Inflammatory macrophage treated with lipopolysaccharide for 4 hours (primary cell): ENCODE measurements at places on chromosomes 6 and 20.
A peak's percentile ranks its signal among the peaks of the same experiment; 100 is the strongest.

DNA sequence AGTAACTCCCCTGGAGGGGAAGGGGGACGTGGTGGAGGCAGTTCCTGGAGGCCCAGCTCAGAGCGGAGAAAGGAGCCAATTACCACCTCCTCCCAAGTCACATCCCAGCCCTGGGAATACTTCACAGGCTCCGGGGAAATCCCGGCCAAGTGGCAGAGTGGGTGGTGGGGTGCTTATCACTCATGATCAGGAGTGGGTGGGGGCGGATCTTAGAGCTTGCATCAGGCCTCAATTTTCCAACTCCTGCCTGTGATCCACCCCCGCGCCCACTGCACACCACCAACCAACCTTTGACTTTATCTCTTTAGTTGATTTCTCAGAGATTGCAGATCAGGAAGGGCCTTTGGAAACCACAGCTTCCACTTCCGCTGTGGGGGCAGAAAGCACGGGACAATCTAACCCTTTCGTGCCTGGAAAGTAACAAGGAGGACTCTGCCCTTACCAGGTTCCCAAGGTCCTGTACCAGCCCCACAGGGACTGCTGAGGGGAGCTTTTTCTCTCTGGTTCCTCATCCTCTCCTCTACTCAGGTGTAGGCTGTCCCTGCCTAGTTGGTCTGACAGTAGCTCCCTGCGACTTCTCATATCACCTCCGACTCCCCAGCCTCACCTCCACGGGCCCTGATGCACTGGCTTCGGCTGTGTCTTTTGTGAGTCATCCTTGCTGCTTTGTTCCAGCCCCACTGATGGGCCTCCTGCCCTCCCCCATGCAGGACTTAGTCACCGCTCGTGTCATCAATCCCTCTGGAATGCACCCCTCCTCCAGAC is 24.9 kb upstream of the IER3 start:
- DNase-seq, result peak; percentile 94

DNA sequence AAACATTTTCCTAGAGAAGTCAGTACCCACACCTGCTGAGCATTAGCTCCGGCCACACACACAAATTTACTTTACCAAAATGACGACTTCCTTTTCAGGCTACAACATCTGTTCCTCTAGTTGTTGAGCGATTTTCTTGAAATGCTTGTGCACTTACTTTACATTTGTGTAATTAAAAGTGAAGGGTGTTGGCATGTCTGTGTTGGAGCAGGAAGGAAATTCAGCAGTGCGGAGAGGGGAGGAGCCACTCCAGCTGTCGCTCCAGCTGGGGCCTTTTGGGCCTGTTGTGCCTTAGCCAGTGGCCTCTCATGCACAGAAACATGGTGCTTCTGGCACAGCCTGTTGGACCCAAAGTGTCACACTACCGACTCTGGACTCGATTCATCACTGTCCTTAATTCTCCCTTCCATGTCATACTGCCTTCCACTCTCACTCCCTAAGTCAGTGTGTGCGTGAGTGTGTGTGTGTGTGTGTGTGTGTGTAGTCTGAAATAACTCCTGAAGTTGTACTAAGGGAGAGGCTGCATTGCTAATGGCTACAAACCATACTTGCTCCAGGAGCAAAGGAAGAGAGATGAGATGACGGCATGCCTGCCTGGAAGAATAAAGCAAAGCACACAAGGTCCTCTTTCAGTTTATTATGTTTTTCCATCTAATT is 191.8 kb upstream of the ARG1 start:
- no peak for DNase-seq

DNA sequence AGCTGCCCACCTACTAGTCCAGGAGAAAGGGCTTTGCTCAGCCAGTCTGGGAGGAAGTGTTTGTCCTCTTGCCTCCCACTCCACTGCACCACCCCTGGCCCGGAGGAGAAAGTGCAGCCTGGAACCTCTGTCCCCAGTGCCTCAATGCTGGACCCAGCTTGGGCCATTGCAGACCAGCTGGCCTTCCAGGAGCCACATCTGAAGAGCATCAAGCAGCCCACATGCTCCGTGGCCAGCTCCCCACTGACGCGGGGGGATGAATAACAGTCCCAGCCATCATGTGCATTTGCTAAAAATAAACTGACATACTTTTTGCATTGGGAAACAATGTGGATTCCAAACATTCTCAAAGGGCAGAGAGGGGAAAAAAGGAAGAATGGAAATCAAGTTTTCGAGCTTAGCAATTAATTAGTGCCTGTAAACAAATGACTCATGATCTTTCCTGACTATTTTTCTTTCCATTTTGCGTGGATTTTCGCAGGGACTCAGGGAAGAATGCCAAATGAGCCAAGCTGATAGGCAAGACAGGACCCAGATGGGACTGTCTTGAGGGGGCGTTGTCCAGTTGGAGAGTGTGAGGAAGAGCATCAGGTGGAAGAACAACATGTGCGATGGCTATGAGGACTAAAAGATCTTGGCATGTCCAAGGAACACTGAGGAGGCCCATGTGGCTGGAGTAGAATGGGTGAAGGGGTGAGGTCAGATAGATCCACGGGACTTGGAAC is 34.1 kb downstream of the CEBPB start:
- DNase-seq, result peak; percentile 98

DNA sequence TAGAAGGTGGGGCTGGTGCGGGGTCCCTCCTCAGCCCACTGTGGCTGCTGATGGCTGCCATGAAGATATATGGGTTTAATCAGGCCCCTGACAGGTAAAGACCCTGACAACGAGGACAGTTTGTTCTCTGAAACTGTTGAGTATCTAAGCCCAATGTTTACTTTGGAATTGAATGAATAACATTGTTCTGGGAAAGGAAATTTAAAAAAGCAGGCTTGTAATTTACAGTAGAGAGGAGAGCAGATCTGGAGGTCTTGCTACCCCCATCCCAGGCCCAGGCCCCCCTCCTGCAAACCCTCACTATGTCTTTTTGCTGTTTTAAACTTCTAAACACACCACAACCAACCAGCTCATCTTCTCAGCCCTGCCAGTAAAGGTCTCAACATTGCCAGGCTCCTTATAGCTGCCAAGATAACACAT is 171.3 kb downstream of the CDC5L start:
- DNase-seq, result no peak

DNA sequence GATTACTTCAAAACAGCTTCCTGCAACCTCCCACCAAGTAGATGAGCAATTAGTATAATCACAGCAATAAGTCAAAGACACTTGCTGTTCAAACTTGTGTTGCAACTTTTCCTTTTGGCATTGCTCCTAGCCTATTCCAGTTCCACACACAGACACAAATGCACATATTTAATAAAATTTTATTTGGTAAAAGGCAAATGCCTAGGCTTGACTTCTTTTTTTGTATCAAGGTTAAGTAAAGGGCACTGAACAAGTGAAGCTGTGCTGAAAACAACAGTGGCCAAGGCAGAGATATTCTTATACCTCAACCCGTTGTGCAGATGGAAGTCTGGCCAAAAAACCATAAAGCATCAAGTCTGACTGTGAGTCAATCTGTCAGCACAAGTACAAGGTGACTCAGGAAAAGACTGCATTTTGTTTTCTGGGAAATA is 708.4 kb upstream of the CITED2 start:
- no peak for DNase-seq

DNA sequence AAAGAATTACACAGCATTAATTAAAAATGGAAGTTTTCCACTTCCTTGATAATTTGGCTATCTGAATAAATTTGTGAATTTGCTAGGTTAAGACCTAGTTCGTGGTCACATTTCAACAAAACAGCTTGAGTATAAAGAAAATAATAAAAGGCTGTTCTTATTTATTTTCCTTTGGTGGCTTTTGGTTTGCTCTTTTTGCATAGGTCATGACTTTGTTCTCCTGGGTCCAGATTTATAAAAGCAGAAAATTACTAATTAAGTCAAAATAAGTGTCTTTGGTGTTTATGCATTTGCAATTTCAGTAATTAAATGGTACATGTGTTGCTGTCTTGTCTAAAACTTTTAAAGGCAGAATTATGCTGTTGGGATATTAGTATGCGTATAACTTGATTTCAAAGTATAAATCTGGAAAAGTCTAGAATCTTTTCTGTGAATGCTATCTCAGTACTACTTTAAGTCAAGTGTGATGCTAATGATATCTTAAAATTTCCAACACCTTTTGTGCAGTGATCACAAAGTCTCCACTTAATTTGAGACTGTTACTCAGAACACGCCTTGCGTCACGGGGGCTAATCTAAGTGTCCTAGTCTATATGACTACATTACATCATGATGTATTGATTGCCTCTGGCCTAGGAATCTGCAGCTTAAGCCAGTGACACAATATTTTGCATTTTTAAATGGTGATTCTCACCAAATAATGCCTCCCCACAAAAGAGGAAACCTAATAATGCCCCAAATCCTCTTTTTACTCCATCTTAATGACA is 41.0 kb downstream of the GNAS start:
- peak; percentile 55 for DNase-seq

GRCh38 chr6:81534934-81535465 is 217.5 kb downstream of the TENT5A start:
- DNase-seq, result no peak

DNA sequence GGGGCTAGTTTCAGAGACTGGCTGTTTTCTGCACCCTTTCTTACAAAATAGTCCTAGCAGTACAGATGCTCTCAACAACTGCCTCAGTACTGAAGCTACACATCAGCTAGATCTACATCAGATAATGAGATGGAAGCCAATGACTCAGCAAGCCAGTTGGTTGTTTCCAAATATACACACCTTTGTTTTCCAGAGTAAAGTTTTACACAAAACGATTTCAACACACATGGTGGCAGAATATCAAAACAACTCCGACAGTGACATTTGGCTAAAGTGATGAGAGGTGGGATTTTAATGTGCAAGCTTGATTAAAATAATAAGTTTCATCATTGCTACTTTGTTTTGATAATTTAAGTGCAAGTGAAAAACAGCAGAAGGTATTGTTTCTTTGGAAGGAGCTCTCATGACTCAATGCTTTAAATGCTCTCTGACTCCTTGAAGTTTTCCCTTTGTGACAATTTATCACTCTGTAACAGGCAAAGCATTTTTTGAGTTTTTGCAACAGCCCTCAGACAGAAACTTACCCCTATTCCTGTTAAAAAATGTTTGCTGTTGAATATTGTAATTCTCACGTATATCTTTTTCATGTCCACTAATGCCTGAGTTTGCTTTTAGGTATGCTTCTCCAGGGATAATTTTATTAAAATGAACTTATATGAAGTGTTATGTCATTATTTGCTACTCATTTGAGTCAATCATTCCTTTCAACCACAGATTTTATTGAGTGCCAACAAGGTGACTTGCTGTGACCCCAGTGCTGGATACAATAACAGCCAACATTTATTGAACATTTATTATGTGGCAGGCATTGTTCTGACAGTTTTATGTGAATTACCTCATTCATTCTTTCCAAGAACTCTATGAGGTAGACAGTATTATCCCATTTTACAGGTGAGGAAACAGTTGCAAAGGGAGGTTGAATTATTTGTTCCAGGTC is 882.0 kb downstream of the TFAP2A start:
- DNase-seq, result no peak

DNA sequence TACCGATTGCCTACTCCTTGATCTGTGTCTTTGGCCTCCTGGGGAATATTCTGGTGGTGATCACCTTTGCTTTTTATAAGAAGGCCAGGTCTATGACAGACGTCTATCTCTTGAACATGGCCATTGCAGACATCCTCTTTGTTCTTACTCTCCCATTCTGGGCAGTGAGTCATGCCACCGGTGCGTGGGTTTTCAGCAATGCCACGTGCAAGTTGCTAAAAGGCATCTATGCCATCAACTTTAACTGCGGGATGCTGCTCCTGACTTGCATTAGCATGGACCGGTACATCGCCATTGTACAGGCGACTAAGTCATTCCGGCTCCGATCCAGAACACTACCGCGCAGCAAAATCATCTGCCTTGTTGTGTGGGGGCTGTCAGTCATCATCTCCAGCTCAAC is 13.5 kb downstream of the CCR6 start:
- DNase-seq, result peak; percentile 13

DNA sequence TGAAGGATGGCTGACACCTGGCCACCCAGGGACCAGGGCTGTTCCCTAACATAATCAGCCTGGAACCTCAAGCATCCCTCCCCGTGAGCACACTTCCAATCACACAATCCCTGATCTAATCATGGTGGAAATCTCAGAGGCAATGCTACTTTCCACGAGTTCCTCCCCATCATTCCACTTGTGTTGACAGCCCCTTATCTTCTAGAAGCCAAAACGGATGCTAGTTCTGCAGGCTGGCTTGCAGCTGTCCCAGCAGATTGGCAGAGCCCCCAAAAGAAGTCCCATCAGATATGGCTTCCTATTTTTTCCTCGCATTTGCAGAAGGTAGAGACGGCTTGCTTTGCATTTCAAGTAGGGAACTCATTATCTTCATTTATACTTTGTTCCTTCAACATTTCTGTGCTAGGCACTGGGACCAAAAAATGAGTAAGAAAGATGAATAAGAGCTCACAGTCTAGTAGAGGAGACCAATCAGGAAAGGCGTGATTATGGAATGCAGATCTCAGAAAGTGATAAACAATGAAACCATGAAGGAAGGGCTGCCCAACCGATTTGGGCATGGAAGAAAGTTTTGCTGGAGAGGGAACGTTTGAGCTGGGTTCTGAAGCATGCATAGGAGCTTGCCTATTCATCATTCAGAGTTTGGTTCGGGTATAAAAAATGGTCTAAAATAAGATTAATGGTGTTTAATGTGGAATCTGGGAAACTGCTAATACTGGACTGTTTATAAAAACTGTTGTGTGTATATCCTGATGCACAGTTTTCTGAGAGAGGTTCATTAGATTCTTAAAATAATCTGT is 44.6 kb upstream of the TBC1D7 start:
- DNase-seq, result no peak

DNA sequence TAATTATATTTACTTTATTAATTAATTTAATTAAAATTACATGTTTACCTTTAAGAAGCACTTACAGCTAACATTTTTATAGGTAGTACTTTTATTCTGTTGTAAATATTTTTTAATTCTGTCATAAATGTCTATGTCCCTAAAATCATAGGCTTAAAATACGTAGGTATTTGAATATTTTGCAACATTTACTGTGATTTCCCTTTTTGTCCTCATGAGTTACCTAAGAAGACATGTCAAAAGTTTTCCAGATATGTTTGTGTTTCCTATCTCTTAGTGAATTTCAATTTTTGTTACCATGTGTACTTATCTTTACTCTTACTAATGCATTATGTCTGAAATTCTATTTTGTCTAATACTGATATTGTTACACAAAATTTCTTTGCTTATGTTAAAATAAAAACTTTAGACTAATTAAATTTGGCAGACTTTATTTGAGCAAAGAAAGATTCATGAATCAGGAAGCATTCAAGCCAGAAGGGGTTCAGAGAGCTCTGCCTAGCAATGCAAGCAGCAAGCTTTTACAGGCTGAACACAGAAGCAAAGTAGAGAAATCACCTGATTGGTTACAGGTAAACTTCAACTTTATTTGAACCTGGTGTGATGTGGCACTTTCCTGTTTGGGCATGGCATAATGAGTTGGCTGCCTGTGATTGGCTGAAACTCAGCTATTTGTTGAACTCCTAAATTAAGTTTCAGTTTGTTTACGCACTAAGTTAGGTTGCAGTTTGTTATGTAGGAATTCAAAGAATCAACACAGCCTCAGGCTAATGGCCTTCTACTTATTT is 123.2 kb upstream of the TMEM170B start:
- peak; percentile 75 for DNase-seq

- DNase-seq, result no peak
Observed at GRCh38 chr6:98463038-98464000, 371.1 kb upstream of the POU3F2 start.

- peak; percentile 47 for DNase-seq
Observed at GRCh38 chr6:127570739-127571389, 6.1 kb upstream of the C6orf58 start.
